OCI-LY7 (cell line): ENCODE measurements at places on chromosomes 13 and 19. TPM values are rescaled to one million over a fixed set of nuclear protein-coding genes. Genes with fewer than 3 reads are reported as not detected.

- no peak for DNase-seq
Measured at GRCh38 chr19:3115916-3116602, 19.8 kb upstream of the GNA15 start.

GRCh38 chr13:23593148-23593547 is 22.9 kb downstream of the TNFRSF19 start:
- DNase-seq, result no peak

PDCD2L gene
- 22.6 and 27.5 TPM in 2 replicates for total RNA-seq

DNA sequence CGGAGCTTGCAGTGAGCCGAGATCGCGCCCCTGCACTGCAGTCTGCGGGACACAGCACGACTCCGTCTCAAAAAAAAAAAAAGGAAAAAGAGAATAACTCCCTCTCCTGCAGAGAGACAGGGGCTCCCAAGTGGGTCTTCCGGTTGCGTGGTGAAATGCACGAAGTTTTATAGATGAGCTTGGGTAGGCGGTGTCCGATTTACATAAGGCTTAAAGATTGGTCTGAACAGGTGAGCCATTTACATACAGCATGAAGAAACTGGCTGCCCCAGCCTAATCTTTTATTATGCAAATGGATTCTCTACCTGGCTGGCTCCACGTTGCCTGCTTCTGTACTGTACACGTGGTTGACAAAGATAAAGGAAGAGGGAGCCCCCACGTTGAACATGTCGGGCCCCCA is 19.5 kb downstream of the ADGRE2 start:
- no peak for DNase-seq

PEG3 gene
- total RNA-seq, result not detected in 2 replicates
